T-helper 2 cell (primary cell): ENCODE measurements at places on chromosomes 6 and 20.

DNA sequence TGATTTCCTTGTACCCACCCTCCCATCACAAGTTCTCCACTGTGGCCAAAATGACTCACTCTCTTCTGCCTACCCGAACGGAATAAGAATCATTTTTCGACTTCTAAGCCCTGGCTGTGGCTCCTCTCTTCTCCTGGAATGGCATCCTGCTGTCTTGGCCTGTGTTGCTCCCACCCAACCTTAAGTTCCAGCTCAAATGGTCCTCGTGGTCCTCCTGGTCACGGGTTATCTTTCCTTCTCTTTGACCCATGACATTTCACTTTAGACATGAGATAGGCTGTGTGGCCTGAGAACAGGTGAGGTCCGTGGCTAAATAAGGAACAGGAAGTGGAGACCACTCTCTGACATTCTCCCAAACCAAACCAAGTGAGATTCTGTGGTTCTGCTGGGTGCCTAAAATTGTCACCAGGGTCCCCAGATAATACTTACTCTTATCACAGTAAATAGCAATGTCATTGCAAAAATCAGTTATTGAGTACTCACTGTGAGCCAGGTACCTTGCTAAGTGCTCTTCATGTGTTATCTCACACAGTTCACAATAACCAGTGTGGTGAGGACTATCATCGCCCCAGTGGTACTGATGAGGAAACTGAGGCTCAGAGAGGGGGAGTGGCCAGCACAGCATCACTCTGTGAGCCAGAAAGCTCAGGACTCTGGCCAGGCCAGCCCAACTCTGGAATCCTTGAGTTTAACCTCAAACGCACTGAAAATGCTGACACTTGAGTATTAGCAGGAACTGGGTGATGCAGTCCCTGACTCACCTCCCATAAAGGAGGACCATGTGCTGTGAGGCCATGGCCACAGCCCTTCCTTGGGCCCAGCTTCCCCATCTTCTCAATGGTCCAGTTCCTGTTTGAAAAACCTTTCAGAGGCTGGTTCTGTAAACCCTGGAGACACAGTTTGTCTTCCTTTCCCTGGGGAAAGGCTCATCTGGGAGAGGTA lies 74.8 kb upstream of the SIRPA start:
- DNase-seq, result no peak

- no peak for DNase-seq
Measured at GRCh38 chr6:158174514-158174913, 6.4 kb downstream of the GTF2H5 start.

DNA sequence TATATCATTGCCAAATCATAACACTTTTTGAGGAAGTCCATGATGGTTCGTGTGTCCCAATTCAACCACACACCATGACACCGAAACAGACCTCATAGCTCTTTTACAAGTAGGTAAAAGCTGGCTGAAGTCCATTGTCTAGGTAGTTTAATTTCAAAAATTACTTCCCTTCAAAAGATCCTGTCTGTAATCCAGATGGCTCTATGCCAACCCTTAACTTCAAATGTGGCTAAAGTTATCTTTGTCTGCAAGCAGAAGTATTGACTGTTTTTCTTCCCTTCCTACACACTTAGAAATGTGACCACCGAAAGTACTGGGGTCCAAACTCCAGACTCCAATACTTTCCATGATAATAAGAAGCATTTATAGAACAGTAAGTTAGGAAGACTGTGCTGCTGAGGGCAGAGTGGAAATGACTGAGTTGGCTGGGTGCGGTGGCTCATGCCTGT lies 8.3 kb upstream of the TIAM2 start:
- DNase-seq, result no peak

DNA sequence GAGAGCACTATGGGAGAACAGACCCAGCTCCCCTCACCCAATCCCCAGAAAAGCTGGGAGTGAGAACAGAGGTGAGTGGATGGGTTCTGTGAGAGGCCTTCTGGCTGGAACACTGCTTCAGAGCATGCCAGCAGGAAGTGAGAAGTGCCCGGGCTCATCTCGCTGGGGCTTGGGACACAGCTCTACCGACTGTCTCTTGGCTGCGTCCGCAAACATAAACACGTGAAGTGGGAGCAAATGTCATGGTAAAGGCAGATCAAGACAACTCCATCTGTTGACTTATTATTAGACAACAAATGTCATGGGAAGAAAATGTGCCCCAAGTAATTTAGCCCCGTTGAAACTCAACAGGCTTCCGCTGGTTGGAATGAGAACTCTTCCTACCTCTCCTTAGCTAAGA lies 25.9 kb downstream of the GNAS-AS1 start:
- DNase-seq, result no peak

DNA sequence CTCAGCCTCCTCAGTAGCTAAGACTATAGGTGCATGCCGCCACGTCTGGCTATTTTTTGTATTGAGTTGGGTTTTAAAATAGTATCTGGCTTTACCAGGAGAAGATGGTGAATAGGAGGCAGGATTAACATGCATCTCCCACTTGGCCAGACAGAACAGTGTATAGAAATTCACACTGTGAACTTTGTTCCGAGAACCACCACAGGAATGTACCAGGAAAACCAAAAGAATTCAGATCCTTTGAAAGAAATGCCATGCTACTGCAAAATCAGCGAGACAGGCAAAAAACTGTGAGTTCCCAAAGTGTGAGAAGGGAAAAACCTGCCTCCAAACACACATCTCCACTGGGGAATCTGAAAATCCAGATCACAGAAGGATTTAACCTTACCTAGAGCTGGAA lies 327.6 kb downstream of the NKAIN2 start:
- no peak for DNase-seq

DNA sequence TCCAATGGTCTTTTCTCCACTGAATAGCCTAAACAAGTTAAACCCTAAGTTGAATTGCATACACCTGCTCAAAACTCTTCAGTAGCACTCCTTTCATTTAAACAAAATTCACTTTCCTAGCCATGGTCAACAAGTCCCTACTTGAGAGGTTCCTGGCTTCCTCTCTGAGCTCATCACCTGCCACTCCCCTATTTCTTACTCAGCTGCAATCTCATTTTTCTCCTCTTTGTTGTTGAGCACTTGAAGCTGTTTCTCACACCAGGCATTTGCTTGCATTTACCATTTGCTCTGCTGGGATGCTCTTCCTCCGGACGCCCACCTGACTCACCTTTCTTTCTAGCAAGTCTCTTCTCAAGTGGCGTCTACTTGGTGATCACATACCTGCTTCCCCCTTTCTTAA lies 38.5 kb downstream of the EDN1 start:
- no peak for DNase-seq

DNA sequence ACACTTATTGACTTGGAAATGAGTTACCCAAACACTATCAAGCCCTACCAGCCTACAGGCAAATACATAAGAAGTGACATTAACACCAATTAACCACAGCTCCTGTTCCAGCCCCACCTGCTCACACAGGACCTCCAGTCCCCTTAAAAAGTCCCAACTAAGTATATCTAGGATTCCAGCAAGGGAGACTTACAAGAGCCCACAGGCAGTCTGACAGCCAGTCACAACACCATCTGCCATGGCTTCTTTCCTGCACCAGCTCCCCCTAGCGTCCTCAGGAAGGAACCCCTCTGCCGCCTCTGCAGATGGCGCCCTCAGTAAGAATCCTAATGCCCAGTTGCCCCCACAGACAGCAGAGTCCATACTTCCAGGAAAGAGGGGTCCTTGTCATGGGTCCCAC lies 122.1 kb downstream of the HIVEP2 start:
- no peak for DNase-seq

- DNase-seq, result no peak
Measured at GRCh38 chr6:82506526-82506925, 142.9 kb downstream of the TPBG start.

GRCh38 chr6:162726947-162727321 lies 632 bp downstream of the PRKN start:
- no peak for DNase-seq

- DNase-seq, result no peak
Measured at GRCh38 chr6:39898625-39899024, 35.6 kb downstream of the MOCS1 start.

GRCh38 chr6:14547284-14547998 lies 429.9 kb downstream of the CD83 start:
- DNase-seq, result no peak

- no peak for DNase-seq
Measured at GRCh38 chr20:25206063-25206403, 10.5 kb downstream of the ENTPD6 start.

DNA sequence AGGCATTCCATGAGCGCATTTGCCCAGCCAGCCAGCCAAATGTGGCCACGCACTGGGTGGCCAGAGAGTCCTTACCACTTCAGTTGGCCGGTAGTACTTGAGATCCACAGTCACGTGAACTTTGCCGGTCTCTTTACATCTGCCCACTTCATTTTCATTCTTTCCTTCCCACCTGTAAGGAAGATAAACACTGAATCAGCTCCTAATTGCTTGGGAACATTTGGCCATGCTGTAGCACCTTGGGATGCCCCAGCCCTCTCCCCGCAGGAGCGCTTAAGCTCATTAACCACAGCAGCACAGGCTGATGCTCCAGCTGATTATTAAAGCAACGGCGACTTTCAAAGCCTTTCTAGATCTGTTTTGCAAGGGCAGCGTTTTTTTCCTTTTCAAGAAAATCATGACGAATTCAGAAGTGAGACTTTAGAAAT lies 116.6 kb downstream of the FOXC1 start:
- no peak for DNase-seq

DNA sequence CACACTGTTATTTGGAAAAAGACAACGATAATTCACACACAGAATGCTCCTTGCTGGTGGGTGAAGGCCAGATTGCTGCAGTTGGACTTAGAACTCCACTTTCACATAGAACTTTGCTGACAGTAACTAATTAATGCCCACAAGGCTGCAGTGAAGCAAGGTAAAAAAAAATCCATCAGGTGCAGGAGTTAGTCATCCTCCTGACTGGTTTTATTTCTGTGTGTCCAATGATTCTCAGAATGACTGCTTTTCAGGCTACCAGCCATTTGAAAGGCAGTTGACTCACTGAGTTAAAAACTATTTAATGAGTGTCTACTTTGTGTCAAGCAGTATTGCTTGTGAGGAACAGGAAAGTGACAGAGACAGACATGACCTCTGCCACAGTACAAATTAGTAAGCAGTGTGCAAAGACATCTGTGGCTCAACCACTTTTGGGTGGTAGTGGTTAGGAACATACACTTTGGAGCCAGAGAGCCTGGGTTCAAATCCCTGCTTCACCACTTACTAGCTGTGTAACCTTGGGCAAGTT lies 41.9 kb downstream of the ELOVL5 start:
- no peak for DNase-seq

DNA sequence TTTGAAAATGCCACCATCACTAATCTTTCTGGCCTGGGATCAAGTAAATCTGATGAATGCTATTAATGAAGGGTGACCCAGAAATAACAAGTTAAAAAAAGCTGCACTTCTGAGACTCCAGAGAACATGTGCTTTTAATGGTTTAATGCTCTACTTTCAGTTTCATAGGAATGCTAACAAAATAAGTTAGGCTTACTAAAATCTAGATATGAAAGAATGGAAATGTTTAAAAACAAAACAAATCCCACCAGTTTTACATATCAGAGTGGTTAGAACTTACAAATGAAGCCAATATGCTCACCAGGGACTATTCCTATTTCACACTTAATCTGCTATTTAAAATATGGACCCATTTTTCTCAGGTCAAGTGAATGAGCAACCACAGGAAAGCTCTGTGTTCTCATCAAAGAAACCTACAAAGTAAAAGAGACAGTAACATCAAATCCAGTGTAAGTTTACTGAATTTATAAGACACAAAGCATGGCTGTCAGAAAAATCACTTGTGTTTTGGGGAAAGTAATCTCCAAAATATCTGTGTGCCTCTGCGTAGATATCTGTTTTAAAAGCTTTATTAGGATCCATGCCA lies 40.3 kb downstream of the FYN start:
- DNase-seq, result no peak

DNA sequence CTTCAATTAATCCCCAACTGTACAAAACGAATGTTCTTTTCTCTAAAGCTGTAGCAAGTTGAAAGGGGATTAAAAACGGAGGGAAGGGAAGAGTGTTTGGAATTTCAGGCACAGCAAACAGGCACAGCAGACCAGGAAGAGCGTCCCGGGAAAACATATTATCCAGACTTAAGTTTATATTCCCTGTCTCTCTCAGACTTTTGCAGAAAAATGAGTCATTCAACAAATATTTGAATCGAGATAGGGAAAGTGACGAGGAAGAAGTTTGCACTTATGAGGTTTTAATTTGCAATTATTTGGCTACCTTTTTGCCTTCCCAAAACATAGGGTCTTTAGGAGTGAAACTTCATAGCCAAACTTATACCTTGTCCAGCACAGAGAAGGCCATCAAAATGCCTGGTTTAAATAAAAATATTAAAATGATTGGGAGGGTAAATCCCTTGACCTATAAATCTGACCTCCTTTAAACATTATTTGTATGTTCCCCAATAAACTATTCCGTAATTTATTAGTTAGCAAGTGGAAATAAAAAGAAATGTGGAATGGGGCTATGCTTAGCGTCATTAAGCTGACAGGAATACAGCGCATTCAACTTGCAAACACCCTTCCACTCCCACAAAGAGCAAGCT lies 16.0 kb downstream of the HFE start:
- no peak for DNase-seq

- no peak for DNase-seq
Measured at GRCh38 chr20:40359131-40359912, 329.7 kb downstream of the MAFB start.

- no peak for DNase-seq
Measured at GRCh38 chr6:135314543-135314942, 133.4 kb downstream of the MYB start.

- no peak for DNase-seq
Measured at GRCh38 chr20:37681384-37682112, 12.3 kb upstream of the CTNNBL1 start.

DNA sequence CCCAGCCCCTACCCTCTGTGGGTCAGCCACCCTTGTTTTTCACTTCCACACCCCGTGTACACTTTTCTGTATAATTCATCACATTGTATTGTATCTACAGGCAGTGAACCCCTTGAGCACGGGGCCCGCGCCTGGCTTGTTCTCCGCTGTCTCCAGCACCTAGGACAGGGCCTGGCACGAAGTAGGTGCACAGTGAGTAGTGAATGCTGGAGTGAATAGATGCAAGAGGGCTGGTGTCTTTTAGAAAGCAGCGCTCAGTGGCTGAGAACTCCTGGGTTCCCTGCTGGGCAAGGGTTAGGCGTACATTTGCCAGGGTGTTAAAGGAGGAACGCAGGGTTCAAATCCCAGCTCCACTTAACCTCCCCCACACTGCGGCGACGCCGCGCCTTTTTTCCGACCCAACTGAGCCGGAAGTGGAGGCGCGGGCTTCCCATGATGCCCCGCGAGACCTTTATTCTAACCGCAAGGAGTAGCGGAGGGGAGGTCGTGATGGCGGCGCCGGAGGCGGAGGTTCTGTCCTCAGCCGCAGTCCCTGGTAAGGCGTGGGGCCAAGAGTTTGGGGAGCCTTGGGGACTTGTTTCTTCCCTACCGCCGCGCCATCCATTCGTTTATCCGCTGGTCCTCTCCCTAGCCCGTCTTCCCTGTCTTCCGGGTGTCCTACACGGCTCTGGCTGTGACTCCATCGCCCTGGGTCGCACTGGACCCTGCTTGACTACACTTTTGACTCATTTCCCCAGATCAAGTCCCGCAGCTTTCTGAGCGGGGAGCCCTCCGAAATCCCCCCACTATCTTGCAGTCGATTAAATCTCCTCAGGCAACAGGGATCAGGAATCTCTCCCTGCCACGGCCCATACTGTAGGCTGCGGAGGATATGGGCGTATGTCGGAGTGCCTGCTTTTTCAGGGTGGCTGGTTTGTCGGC lies at the start of gene MAD2L1BP:
TSS of gene MAD2L1BP (plus strand) at position 454 of the 921 bp plus-strand sequence. CDS start at position 490, 36 bp downstream.
- peak; percentile 81 for DNase-seq

- DNase-seq, result no peak
Measured at GRCh38 chr6:106974999-106975737, 639 bp upstream of the CD24 start.
